Astrocyte of the hippocampus (primary cell): ENCODE measurements at places on chromosomes 13 and 19.

DNA sequence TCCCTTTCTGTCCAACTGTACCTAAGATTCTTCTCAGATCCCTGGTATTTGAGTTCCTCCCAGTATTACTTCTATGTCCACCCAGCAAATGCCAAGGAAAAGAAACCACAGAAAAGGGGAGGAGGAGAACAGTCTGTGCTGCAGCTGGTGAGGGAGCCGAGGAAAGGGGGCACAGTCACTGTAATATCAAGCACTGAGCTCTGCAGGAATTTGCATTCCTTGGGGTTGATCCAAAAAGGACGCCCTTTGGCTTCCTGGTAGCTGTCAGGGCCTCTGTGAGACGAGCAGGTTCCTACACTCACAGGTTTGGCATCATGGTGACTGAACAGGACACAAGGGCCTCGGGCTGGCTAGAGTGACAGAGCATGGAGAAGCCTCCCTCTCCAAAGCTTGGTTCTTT lies 273.4 kb downstream of the NHLRC3 start:
- peak; percentile 83 for DNase-seq

GRCh38 chr13:75395066-75395465 lies 86.9 kb downstream of the TBC1D4 start:
- DNase-seq = no peak

GRCh38 chr13:79692846-79693245 lies 211.9 kb downstream of the NDFIP2 start:
- no peak for DNase-seq

DNA sequence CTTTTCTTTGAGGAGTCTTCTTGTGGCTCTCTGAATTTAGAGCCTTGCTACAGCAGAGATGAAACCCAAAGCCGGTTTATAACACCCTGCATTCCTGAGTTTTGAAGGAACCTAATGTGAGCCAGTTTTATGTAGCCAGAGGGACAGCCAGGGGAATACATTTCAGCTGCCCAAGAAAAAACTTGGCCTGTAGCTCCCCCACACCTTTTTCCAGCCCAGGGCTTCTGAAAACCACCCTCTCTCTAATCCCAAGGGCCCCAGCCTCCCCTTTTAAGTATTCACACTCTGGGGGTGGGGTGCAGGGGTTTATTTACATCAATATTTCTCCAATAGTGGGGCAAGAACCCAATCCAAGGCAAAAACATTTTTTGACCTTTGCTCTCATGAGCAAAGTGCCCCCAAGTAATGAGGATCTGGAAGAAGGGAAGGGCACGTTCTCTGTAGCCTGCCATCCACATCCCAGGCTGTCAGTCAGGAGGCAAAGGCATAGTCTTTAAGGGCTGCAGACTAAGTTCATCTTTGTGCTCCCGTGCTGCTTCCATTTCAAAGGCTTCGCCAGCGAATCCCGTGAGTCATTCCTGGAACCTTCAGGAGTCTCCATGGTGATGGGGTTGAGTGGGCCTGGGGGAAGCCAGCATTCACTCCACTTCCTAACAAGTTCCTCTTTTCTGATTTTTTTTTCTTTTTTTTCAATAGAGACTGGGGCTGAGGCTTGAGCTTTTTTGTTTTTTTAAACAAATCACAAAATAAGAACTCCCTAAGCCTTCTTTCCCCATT lies 33.2 kb upstream of the MEDAG start:
- DNase-seq = peak; percentile 93

DNA sequence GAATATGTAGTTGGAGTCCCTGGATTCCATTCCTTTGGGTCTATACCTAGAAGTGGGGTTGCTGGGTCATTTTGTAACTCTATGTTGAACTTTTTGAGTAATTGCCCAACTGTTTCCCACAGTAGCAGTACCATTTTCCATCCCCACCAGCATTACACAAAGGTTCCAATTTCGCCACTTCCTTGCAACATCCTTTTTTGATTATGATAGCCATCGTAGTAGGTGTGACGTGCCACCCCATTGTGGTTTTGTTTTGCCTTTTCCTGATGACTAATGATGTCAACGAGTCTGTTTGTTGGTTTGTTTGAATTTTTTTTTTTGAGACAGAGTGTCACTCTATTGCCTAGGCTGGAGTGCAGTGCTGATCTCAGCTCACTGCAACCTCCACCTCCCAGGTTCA lies 3.3 kb upstream of the PEX11G start:
- DNase-seq = no peak

DNA sequence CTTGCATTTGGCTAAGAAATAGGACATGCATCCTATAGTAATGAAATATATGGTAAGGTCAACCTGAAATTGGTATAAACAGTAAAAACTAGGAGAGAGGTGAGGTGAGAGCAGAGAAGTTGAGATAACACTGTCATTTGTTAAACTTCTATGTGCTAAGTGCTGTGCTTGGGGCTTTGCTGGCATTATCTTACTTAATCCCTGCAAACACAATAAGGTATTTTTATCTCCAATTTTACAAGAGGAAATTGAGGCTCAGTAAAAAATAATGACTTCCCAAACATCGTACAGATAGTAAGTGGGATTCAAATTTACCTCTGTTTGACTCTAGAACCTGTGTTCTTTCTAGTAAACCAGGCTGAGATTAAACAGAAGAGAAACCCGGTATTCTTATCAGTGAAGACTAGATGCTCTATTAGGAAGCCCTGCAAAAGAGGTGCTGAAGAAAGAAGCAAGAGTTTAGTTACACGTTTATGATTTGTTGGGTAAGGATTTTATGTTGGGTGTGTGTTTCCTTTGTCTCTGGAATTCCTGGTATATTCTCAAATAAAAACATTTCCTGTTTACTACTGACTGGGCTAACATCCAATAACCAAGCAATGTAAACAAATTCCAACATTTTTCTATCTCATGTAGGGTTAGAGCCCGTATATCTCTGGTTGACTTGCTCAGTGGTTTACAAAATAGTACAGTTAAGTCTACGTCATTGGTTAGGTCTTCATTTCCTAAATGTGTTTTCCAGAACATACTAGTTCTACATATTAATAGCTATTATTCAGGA lies 137.3 kb upstream of the FNDC3A start:
- DNase-seq = no peak

DNA sequence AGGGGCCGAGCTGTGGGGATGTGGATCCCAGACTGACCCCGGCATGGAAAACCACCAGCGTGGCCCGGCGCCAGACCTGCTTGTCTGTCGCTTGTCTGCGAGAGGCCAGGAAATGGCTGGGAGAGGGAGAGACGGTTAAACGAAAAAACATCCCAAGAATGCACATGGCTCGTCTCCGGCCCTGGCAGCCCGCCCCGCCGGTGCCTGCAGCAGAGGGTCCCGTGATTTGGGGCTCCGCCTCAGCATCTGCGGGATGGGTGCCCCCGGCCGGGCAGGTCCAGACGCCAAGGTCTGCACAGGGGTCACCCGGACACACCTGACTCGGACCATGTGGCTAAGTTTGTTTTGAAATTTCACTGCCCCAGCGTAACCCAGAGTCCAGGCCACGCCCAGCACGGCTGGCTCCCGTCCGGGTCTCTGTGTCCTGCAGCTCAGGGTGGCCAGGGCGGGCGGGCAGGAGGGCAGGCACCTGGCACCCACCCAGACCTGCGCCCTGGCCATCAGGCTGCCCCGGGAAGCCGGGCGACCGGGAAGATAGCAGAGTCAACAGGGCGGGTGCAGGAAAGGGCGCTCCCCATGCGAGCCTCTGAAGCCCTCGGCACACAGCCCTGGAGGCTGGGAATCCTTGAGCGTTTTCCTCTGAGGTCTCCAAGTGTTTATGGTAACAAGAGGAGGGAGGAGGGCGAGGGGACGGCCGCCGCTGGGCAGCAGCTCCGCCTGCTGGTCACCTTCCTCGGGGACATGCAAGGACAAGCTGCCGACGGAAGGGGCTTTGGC lies 103.2 kb downstream of the GADD45B start:
- DNase-seq = peak; percentile 96

- no peak for DNase-seq
Measured at GRCh38 chr13:74110053-74110452, 24.2 kb downstream of the KLF12 start.

DNA sequence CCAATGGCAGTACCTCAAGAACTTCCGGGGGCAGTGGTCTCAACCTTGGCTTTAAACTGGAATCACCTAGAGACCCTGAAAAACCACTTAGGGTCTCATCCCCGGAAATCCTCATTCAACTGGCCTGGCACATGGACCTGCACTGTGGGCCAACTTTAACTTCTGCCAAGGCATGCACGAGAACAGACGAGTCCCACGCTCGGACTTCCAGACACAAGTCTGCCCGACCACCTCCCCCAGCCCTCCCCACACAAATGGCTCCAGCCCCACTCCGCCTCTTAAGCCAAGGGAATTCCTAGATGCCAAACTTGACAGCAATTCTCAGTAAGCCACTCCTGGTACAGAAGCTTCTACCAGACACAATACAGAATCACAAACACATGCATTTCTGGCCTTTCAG lies 114.0 kb downstream of the STK24 start:
- DNase-seq = no peak

- DNase-seq = no peak
Measured at GRCh38 chr19:3068071-3068470, 5.8 kb upstream of the TLE5 start.

- peak; percentile 69 for DNase-seq
Measured at GRCh38 chr19:44796701-44797115, 12.2 kb upstream of the BCAM start.

GRCh38 chr13:102460806-102461205 lies 59.0 kb upstream of the FGF14 start:
- DNase-seq = no peak

GRCh38 chr13:35629026-35629425 lies 152.5 kb upstream of the MAB21L1 start:
- DNase-seq = no peak

DNA sequence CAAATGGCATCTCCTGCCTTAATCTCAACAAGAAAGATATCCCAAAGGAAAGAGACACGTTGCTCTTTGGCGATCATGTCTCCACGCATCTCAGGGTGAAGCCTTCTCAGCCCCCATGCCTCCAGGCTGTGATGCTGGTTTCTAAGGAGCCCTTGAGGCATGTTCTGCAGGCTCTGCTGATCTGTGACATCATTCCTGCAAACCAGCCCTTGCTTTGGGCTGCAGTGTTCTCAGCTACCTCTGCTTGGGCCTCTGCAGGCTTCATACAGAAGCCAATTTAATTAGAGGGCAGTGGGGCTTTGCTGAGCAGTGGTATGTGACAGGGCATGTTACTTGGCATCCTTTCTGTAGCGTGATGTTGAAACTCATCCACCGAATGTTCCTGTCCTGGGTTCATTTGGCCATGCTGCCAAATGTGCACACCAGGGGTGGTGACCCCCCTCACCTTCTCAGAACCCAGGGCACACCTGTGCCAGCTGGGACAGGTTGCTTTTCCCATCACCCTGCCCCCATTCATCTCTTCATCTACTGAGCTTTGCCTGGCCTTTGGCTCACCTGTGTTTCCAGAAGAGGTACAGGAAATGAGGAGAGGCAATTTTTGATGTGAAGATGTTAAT lies 230.9 kb downstream of the TEX29 start:
- no peak for DNase-seq

DNA sequence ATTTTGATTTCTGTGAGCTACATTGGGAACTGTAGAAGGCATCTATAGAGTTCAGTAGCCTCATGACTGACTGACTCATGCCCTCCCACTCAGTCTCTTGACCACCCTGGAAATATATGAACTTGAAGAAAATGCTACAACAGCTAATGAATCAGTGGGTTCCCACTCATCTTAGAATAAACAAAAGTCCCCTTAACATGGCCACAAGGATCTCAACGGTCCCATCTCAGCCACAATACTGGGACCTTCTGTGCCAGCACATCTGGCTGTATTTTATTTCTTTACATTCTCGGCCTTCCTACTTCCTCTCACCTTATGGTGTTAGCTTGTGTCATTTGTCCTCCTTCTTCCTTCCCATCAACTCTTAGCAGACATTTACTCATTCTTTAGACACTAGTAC lies 619.8 kb downstream of the DCT start:
- DNase-seq = peak; percentile 11
